Temporal lobe (tissue), 4 donors: ENCODE measurements at places on chromosomes 7 and 10. TPM values are rescaled to one million over a fixed set of nuclear protein-coding genes. Genes with fewer than 3 reads are reported as not detected.

Gene PRSS37
- total RNA-seq: not detected

Gene GRID1
- total RNA-seq: 8.6 TPM

Gene UNCX
- total RNA-seq: not detected

Gene HTRA1
- 46.7 TPM for total RNA-seq

Gene PAPOLB
- 0.74 TPM for total RNA-seq

Gene SPDYE16
- 0.25 TPM for total RNA-seq

Gene LIPF
- total RNA-seq: 3.4 TPM

Gene FZD1
- 7.6 TPM for total RNA-seq

Gene AGMO
- total RNA-seq: 0.25 TPM

Gene ZNF488
- 2.0 TPM for total RNA-seq

Gene RNF133
- 0.25 TPM for total RNA-seq

Gene NODAL
- total RNA-seq: 2.0 TPM
